ENCODE measurements at places on chromosomes 6 and 20.

DNA sequence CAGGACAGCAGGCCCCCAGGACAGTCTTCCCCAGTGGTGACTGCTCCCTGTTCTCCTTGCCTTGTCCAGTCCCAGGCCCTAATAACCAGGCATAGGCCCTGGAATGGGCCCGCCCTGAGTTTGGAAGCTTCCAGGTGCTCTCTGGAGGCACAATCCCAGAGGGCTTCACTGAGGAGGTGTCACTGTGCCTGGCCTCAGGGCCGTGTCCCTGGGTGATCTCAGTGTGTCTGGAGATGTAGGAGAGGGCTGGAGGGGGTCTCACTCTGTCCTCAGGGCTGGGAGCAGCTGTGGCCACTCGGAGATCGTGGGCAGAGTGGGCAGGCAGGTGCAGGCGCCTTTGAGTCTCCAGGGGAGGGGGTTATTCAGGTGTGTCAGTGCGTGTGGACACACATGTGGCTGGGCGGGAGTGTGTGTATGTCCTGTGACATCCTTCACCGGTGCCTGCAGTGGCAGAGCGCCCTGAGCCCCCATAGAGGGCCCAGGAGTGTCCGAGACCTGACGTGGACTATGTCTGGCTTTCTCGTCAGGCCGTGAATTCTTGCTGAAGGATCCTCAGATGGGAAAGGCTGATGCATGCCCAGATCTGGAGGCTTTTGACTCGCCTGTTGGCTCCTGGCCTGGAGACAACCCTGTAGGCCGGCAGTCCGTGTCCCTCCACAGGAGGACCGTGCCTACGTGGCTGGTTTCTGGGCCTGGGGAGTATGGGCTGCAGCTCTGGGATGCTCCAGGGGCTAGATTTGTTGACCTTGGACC lies 5.5 kb upstream of the NPBWR2 start:
- DNase-seq: no peak

DNA sequence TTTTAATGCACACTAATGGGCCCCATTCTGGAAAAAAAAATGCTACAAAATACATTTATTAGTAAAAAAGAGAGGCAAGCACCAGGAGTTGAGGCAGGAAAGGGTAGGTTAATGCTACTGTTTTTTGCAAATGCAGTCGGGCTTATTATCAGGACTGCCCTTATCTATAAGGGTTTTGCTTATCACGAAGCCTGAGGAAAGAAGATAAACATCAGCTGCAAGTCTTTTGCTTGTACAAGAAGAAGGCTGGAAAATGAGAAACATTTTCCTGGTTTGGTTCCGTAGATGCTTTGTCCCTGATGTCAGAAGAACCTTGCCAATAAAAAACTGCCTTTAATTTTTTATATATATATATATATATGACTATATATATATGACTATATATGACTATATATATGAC lies 189.3 kb upstream of the VGLL2 start:
- DNase-seq: no peak

- DNase-seq: no peak
Measured at GRCh38 chr20:44988631-44989171, 22.4 kb downstream of the STK4 start.

GRCh38 chr6:106097411-106098231 lies 11.5 kb downstream of the PRDM1 start:
- DNase-seq: no peak
